T follicular helper cell (primary cell): ENCODE measurements at places on chromosomes 3 and 15.

GRCh38 chr3:28406241-28406640 lies 57.6 kb upstream of the AZI2 start:
- DNase-seq, result no peak

GRCh38 chr3:117892431-117892841 lies 1142.2 kb downstream of the IGSF11 start:
- no peak for DNase-seq

DNA sequence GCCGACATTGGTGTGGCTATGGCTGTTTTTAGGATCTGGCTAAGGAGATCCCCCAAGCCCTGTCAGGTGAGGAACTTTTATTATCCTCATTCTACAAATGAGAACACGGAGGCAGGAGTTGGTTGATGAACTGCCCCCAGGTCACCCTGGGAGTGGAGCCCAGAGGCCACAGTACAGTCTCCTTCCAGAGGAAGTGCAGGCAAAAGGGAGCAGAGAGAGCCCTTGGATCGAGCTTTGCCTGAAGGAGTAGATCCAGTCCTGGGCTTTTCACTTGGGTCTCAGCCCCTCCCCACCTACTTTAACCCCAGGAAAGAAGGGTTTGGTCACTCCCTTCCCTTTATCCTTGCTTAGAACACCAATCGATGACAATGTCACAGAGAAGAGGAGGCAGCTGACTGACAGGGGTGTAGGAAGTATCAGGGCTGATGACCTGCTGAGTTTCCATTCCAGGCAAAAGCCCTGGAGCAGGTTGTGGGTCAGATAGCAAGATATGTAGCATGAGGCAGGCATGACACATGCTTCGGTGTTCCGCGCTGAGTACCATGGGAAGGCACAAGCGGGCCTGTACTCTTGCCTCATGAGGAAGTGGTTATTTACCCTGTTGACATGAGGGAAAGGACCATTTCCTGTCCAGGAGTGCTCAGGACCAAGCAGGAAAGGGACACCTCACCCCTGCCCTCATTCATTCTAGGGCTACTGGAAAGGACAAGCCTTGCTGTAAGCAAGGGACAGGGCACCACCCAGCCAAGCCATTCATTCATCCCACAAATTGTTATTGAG lies 5.8 kb upstream of the PLA2G4D start:
- DNase-seq, result no peak

DNA sequence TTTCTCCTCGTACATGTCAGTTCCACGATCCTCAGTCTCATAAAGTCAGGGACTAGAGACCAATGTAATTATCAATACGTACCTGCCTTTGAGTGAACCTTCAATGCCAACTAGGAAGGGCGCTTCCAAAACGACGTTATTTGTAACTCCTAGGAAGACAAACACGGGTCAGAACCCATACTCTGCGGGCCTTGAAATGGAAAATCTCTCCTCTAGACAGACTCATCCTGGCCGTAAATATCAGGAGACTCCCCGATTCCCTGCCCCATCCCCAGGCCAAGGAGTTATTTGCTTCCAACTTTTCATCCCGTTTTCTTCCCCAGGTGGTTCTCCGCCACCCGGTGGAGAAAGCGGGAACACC lies 578 bp downstream of the OIP5 start:
- no peak for DNase-seq

- no peak for DNase-seq
Measured at GRCh38 chr3:60509471-60509870, 741.8 kb downstream of the FHIT start.

DNA sequence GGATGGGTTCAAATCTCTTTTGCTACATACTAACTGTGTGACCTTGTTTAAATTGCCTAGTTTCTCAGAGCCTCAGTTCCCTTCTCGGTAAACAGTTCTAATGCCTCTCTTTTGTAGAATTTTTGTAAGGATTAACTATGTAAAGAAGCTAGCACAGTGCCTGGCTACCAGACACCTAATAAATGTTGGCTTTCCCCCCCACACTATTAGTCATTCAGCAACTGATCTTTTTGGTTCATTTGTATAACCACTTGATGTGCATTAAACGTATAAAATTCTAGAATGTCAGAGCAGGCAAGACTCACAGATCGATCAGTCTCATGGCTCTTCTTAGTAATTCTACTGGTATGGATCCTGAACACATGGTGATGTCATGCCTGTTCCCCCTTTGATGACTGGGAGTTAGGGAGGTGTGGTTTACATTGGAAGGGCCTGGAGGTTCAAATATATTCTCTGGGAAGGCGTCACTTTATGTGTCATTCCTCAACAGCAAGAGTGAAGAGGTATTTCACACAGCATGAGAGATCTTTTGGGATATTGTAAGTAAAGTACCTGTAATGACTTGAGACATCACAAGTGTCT lies 6.5 kb downstream of the TAGLN3 start:
- no peak for DNase-seq
